ENCODE measurements at places on chromosomes 4 and X. TPM values are rescaled to one million over a fixed set of nuclear protein-coding genes. Genes with fewer than 3 reads are reported as not detected.

The MSX1 gene
- total RNA-seq, result 1.7 TPM

The FGFBP2 gene
- total RNA-seq, result 19.4 TPM

The FAM236B gene
- total RNA-seq, result 38.3 TPM

The CENPI gene
- total RNA-seq, result 2.5 TPM

GRCh38 chr4:7410446-7410845, 24.3 kb downstream of the PSAPL1 start:
- H3K4me3 ChIP-seq, result no peak overlapping the region
- H3K27ac ChIP-seq, result no peak overlapping the region
- H3K27me3 ChIP-seq, result no peaks in the 10 kb centered on the region
- DNase-seq, result no peak

DNA sequence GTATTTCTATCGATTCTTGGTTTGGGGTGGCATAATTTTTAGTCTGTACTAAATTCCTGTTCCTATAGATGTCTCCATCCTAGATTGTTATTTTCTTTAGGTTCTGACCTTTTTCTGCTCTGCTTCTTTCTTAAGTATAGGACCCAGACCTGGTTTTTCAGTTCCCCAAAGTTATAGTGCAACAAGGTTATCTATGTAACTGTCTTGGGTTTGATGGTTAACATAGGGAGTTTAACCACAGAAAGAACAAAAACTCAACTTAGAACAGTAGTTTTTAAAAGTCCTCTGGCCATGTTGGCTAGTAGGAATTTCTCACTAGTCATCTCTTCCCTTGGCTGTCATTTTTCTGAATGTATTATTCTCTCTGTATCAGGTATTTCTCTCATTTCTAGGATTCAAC, 38.8 kb upstream of the MAD2L1 start:
- H3K27me3 ChIP-seq, result no peaks in the 10 kb centered on the region
- no peaks in the 10 kb centered on the region for H3K36me3 ChIP-seq
- no peak overlapping the region for H3K27ac ChIP-seq

GRCh38 chrX:40079572-40079971, 18.2 kb downstream of the BCOR start:
- H3K27ac ChIP-seq, result no peak overlapping the region
- no peak overlapping the region for H3K4me3 ChIP-seq
- no peaks in the 10 kb centered on the region for H3K36me3 ChIP-seq
- DNase-seq, result no peak
- H3K4me1 ChIP-seq, result peaks cover 12% of the 10 kb centered on the region

DNA sequence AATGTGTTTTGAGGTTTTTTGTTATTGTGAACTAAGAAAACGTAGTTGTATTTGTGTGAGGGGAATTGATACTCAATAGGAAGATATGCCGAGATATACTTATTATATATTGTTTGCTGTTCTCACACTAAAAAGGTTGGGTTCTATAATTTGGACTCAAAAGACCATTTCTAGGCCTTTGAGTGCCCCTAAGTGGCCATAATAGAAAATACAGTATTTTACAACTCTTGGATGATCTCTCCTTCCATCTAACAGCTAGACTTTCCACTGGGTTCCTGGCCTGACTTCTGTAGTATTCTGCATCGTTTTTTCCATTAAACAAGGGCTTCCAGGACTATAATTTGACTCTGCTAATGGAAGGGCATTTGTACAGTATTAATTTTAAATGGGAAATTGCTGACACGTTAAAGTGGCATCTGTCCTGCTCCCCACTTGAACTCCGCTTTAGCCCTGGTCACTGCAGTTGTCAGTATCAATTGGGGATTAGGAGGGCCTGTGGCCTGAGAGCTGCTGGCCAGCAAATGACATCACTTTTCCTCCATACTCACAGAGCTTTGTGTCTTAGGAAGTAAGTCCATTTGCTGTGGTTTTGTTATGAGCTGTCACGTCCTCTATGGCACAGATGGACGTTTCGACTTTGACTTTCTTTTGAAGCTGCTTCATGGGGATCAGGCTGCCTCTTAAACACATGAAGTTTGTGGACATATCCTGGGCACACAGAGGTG, 176.9 kb downstream of the SLIT2 start:
- DNase-seq, result no peak
- H3K4me1 ChIP-seq, result peaks cover 22% of the 10 kb centered on the region
- H3K4me3 ChIP-seq, result no peak overlapping the region
- no peaks in the 10 kb centered on the region for H3K27me3 ChIP-seq
- H3K27ac ChIP-seq, result no peak overlapping the region
- H3K36me3 ChIP-seq, result no peaks in the 10 kb centered on the region

- H3K27ac ChIP-seq, result no peak overlapping the region
- H3K27me3 ChIP-seq, result no peaks in the 10 kb centered on the region
- no peak for DNase-seq
- no peak overlapping the region for H3K4me3 ChIP-seq
Observed at GRCh38 chrX:63441717-63442116, 90.6 kb upstream of the SPIN4 start.

DNA sequence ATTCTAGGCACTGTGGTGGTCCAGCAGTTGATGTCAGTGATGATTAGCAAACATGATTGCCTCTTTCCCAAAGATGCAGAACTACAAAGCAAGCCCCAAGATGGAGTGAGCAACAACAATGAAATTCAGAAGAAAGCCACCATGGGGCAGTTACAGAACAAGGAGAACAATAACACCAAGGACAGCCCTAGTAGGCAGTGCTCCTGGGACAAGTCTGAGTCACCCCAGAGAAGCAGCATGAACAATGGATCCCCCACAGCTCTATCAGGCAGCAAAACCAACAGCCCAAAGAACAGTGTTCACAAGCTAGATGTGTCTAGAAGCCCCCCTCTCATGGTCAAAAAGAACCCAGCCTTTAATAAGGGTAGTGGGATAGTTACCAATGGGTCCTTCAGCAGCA, 365.3 kb downstream of the MAPK10 start:
- no peaks in the 10 kb centered on the region for H3K27me3 ChIP-seq
- H3K4me3 ChIP-seq, result no peak overlapping the region
- no peaks in the 10 kb centered on the region for H3K4me1 ChIP-seq
- H3K36me3 ChIP-seq, result no peaks in the 10 kb centered on the region
- DNase-seq, result no peak
- no peak overlapping the region for H3K27ac ChIP-seq

- no peak overlapping the region for H3K27ac ChIP-seq
- H3K4me1 ChIP-seq, result no peaks in the 10 kb centered on the region
- H3K36me3 ChIP-seq, result no peaks in the 10 kb centered on the region
- no peak for DNase-seq
- H3K27me3 ChIP-seq, result no peaks in the 10 kb centered on the region
Observed at GRCh38 chr4:80393246-80393969, 57.9 kb downstream of the CFAP299 start.

- peaks cover 3% of the 10 kb centered on the region for H3K4me1 ChIP-seq
- DNase-seq, result no peak
- no peak overlapping the region for H3K27ac ChIP-seq
- no peaks in the 10 kb centered on the region for H3K27me3 ChIP-seq
Observed at GRCh38 chrX:148495176-148495575, 5.2 kb upstream of the AFF2 start.

- H3K4me3 ChIP-seq, result no peak overlapping the region
- no peak for DNase-seq
- no peaks in the 10 kb centered on the region for H3K36me3 ChIP-seq
- H3K4me1 ChIP-seq, result peaks cover 6% of the 10 kb centered on the region
- H3K27me3 ChIP-seq, result no peaks in the 10 kb centered on the region
- no peak overlapping the region for H3K27ac ChIP-seq
Observed at GRCh38 chr4:15410750-15411149, 17.1 kb upstream of the C1QTNF7 start.

DNA sequence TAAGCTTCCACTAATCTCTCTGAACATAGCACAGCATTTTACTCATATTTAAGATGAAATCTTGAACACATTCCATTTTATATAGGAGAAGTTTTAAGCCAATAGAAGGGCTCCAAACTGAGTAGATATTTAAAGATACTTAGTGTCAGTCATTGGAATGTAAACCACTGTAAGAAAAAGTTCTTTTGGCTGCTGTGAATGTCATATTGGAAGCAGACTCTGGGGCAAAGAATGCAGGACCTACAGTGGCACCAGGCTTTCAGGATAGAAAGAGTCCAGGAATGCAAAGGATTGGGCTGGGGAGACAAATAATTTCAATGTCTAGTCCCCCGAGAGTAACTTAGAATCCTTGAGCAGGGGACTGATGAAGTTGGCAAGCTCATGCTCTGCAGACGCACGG, 1047.7 kb downstream of the STIM2 start:
- no peak for DNase-seq
- H3K27ac ChIP-seq, result no peak overlapping the region
- H3K27me3 ChIP-seq, result no peaks in the 10 kb centered on the region

All from testis (tissue), 5 donors.